H4 (cell line): ENCODE measurements at places on chromosomes 2 and 18. TPM values are rescaled to one million over a fixed set of nuclear protein-coding genes. Genes with fewer than 3 reads are reported as not detected.

- DNase-seq, result no peak
Measured at GRCh38 chr2:18401471-18401870, 159.0 kb downstream of the RDH14 start.

DNA sequence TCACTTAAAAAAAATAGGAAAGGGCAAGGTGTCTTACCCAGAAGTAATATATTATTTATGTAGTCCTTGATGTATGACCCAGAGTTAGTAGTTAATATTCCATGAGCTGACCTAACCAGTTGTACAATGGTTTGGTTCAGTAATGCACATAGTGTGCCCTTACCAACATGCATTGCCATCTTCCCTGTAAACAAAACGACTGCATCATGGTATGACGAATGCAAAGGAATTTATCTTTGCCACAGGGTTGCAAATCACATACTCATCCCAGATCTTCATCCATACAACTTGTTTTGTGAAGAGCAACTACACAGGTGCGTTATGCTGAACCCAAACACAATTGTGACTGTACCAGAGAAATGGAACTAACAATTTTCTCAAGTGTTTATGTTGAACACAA is 68.9 kb upstream of the ZSWIM2 start:
- no peak for DNase-seq

- DNase-seq, result no peak
Measured at GRCh38 chr2:181454686-181455450, 2.3 kb upstream of the ITGA4 start.

GRCh38 chr2:150425121-150425955 is 62.1 kb downstream of the RND3 start:
- no peak for DNase-seq

Gene GAREM1
- 3.1 and 10.4 TPM in 2 replicates for total RNA-seq

Gene PARD6G
- 2.3 and 6.7 TPM in 2 replicates for total RNA-seq
